Aorta (tissue), 5 donors: ENCODE measurements at places on chromosomes 6 and 20. TPM values are rescaled to one million over a fixed set of nuclear protein-coding genes. Genes with fewer than 3 reads are reported as not detected.

Gene EGFL8
- 38.8 TPM for total RNA-seq

Gene TAAR8
- not detected for total RNA-seq

Gene ERVFRD-1
- total RNA-seq: not detected

Gene ZNF292
- 71.6 TPM for total RNA-seq

DNA sequence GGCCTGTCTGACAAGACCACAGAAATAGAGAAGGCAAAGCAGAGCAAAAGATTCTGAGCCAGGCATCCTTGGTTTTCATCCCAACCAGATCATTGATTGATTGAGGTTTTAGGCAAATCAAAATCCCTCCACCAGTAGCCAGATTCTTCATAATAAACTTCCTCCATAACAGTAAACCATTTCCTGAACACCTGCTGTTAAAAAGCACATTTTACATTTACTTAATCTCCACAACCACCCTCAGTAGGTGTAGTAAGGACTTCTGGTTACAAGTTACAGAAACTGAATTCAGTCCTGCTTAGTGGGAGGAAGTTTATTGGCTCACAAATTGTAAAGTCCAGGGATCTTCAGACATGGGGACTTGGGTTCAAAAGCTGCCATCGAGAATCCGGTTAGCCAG is 28.3 kb downstream of the EIF2S2 start:
- H3K4me3 ChIP-seq: no peak overlapping the region
- H3K27ac ChIP-seq: peak overlapping the region; percentile 31
- no peaks in the 10 kb centered on the region for H3K4me1 ChIP-seq
- no peak for DNase-seq
- no peaks in the 10 kb centered on the region for H3K27me3 ChIP-seq

DNA sequence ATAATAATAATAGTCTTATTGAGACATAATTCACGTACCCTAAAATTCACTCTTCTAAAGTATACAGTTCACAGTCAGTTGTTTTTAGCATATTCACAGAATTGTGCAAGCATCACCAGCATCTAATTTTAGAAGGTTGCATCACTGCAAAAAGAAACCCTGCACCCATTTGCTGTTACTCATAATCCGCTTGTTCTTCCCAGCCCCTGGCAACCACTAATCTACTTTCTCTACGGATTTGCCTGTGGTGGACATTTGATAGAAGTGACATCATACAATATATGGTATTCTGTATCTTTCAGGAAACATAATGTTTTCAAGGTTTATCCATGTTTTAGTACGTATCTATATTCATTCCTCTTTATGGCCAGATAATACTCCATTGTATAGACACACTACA is 41.5 kb upstream of the FAM184A start:
- H3K27me3 ChIP-seq: no peaks in the 10 kb centered on the region
- no peak for DNase-seq
- no peak overlapping the region for H3K4me3 ChIP-seq
- no peaks in the 10 kb centered on the region for H3K4me1 ChIP-seq

DNA sequence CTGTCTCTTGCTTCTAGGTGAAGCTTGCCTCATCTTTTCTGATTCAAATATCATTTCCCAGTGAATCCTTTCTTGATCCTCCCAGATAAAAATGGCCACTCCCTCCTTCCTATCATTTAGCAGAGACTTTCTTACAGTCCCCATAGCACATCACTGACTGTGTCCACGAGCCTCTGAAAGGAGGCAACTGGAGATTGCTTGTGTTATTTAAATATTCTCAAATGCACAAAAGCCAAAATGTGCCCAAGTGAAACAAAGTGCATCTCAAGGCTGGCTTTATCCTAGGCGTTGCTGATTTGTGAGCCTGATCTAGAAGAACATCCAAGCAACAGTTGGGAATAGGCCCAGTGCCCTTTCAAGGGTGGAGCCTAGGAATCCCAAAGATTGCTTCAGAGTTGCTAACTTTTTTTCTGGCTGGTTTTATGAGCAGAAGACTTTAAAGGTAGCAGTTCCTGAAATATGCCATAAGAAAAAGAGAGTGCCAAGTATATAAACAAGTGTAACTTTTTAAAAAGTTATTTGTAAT is 393.6 kb downstream of the CD83 start:
- no peaks in the 10 kb centered on the region for H3K4me1 ChIP-seq
- no peak for DNase-seq
- H3K36me3 ChIP-seq: no peaks in the 10 kb centered on the region

- no peak overlapping the region for H3K4me3 ChIP-seq
- no peaks in the 10 kb centered on the region for H3K27me3 ChIP-seq
- no peak overlapping the region for H3K27ac ChIP-seq
- no peak for DNase-seq
These were observed 73.3 kb downstream of the SLC22A23 start for GRCh38 chr6:3383525-3383924.

DNA sequence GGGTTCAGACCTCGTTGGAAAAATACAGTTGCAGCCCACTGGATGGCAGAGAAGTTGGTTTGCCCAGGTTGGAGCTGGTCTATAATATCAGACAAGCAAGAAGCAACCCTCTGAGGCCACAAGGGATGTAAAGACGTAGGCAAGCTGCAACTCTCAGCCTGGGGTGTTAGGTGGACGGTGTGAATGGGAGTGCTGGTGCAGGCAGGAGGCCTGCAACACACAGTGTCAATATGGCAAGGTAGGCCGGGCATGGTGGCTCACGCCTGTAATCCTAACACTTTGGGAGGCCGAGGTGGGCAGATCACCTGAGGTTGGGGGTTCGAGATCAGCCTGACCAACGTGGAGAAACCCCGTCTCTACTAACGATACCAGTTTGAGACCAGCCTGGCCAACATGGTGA is 10.5 kb downstream of the VPS16 start:
- no peaks in the 10 kb centered on the region for H3K36me3 ChIP-seq
- no peak for DNase-seq
- no peaks in the 10 kb centered on the region for H3K27me3 ChIP-seq
- H3K4me1 ChIP-seq: no peaks in the 10 kb centered on the region

DNA sequence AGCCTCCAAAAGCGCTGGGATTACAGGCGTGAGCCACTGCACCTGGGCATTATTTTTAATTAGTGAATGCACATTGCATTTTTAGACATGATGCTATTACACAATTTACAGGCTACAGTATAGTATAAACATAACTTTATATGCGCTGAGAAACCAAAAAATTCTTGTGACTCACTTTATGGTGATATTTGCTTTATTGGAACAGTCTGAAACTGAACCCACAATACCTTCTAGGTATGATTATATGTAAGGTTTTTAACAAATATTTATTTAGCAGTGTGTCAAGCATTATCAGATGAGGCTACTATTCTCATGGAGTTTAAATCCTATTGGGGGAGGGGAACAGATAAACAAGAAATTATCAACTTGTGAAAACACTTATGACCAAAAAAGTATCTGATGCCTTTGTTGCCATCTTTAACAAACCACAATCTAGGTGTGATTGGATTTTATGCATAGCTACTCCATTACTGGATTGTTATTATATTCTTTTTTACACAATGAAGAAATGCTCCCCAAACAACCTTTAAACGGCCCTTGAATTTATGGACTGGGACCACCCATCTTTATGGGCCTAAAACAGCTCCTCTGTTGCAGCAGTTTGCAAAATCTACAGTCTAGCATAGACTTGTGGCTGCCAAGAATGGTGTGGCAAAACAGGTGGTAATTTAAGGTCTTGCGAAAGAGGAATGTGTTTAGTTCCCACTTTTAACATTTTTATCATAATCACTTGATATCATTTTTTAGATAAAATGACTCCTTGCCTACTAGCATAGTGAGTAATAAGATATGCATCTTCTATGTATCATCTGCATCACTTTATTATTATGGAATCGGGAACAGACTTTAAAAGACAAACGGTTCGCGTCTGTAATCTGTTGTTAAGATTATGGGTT is 159.2 kb upstream of the C6orf118 start:
- no peaks in the 10 kb centered on the region for H3K36me3 ChIP-seq
- H3K27ac ChIP-seq: no peak overlapping the region
- H3K4me1 ChIP-seq: no peaks in the 10 kb centered on the region
- no peak overlapping the region for H3K4me3 ChIP-seq
- DNase-seq: no peak

DNA sequence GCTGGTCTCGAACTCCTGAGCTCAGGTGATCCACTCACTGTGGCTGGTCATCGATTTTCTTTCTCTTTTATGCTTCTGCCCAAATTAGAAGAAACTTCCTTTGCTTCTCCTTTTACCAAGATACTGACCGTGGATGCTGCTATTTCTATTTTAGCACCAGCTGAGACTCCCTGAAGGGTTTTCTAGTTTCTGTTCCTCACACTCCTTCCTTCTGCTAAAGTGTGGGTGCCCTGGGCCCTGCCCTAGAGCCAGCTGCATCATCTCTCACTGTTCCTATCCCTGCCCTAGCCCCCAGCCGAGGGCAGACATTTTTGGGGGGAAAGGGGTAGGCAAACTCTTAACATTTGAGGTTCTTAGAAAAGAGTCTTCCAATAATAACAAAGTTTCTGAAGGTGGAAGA is 6.3 kb downstream of the SMOC2 start:
- DNase-seq: no peak
- H3K36me3 ChIP-seq: no peaks in the 10 kb centered on the region
- H3K4me3 ChIP-seq: no peak overlapping the region
- no peaks in the 10 kb centered on the region for H3K4me1 ChIP-seq

DNA sequence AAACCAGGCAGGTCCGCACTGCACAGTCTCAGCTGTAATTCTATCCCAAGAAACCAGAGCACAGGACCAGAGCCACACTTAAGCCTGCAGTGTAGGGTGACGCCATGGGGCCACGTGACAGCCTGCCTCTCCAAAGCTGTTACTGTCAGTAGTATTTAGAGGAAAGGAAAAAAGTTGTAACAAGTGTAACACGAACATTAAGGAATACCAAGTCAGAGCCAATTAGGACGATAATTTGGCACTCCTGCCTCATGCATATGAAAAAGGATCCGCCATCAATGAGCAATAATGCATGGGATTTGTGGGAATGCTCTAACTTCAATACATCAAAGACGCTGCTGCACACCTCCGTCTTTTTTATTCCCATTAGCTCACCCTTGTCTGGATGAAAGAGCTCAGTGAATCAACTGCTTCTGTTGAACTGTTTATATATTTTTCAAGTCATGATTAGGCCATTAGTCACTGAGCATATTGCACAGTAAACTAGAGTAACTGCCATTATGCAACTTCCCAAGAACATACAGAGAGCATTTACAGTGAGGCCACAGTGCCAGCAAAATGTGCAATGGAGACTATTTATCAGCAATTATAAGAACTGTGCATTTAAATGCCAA is 79.9 kb downstream of the ATXN1 start:
- DNase-seq: no peak
- H3K27ac ChIP-seq: no peak overlapping the region
- H3K27me3 ChIP-seq: no peaks in the 10 kb centered on the region

GRCh38 chr20:37276494-37277252 is 12.8 kb upstream of the MANBAL start:
- H3K4me1 ChIP-seq: no peaks in the 10 kb centered on the region
- DNase-seq: peak; percentile 76
- H3K27me3 ChIP-seq: no peaks in the 10 kb centered on the region

DNA sequence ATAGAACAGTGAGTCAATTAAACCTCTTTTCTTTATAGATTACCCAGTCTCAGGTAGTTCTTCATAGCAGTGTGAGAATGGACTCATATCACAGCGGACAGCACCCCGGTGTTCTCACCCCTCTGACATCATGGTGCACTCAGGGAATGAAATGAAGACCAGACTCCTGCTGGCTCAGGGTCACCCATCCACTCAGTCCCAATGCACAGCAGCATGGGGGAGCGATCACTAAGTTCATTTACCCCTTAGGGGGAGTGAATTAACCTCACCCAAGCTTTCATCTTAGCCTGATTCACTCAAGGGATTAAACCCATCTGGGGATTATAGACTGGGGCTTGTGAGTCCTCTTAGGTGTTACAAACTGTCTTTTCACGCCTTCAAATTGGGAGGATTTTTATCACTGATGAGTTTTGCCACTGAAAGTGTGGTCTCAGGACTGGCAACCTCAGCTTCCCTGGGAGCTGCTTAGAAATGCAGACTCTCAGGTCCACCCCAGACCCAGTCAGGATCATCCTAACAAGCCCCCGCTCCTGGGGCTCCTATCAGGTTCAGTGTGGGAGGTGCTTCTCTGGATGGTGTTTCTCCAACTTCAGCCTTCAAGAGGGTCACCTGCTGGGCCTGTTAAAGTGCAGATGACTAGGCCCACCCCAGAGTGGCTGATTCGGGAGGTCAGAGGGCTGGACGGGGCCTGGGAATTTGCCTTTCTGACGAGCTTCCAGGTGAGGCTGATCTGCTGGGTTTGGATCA is 44.3 kb upstream of the FRMD1 start:
- no peaks in the 10 kb centered on the region for H3K4me1 ChIP-seq
- no peak overlapping the region for H3K27ac ChIP-seq
- H3K27me3 ChIP-seq: no peaks in the 10 kb centered on the region
- no peak for DNase-seq
- H3K36me3 ChIP-seq: no peaks in the 10 kb centered on the region

DNA sequence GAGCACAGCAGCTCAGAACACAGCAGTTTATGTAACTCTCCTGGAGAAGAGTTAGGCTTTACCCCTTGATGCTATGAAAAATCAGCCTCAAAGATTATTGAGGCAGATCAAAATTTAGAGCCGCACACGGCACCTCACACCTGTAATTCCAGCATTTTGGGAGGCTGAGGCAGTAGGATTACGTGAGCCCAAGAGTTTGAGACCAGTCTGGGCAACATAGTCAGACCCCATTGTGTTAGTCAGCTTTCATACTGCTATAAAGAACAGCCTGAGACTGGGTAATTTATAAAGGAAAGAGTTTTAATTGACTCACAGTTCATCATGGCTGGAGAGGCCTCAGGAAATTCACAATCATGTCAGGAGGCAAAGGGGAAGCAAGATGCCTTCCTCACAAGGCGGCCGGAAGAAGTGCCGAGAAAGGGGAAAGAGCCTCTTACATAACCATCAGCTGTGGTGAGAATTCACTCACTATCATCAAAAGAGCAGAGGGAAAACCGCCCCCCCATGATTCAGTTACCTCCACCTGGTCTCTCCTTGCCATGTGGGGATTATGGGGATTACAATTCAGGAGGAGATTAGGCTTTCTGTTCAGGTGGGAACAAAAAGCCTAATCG is 87.7 kb downstream of the SGK1 start:
- H3K27me3 ChIP-seq: no peaks in the 10 kb centered on the region
- H3K36me3 ChIP-seq: no peaks in the 10 kb centered on the region
- no peak overlapping the region for H3K27ac ChIP-seq
- no peak overlapping the region for H3K4me3 ChIP-seq

- H3K4me1 ChIP-seq: no peaks in the 10 kb centered on the region
- H3K36me3 ChIP-seq: no peaks in the 10 kb centered on the region
- H3K27me3 ChIP-seq: no peaks in the 10 kb centered on the region
- H3K27ac ChIP-seq: no peak overlapping the region
These were observed 213.5 kb upstream of the SYNCRIP start for GRCh38 chr6:85856235-85856634.

DNA sequence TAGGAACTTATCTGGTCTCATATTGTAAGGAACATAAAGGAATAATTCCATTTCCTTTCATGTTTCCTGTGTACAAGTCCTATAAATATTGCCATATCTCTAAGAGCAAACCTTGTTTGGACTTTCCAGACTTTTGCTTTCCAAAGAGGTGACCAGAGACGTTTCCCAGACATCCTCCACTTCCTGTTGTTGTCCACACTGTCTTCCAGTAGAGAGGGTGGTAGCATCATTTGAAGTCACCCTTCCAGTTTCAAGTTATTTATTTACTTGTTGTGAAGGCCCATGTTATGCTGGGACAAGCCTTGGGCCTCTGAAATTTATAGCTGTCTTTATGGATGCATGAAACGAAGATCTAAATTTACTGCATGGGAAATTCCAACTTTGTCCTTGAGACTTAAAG is 10.6 kb upstream of the TGM3 start:
- H3K4me3 ChIP-seq: no peak overlapping the region
- no peak for DNase-seq
- H3K4me1 ChIP-seq: no peaks in the 10 kb centered on the region
- H3K27me3 ChIP-seq: no peaks in the 10 kb centered on the region
